T-helper 2 cell (primary cell): ENCODE measurements at places on chromosomes 13 and 19.
A peak's percentile ranks its signal among the peaks of the same experiment; 100 is the strongest.

DNA sequence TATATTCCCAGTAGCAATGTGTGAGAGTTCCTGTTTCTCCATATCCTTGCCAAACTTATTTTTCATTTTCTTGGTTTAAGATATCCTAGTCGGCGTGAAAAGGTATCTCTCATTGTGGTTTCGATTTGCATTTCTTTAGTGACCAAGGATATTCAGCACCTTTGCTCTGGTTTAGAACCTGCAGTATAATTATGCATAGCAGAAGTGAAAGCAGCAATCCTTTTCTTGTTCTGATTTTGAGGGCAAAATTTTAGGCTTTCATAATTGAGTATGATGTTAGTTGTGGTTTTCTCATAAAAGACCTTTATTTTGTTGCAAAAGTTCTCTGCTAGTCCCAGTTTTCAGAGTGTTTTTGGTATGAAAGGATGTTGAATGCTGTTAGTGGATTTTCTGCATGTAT lies 491.0 kb downstream of the FGF9 start:
- no peak for DNase-seq

DNA sequence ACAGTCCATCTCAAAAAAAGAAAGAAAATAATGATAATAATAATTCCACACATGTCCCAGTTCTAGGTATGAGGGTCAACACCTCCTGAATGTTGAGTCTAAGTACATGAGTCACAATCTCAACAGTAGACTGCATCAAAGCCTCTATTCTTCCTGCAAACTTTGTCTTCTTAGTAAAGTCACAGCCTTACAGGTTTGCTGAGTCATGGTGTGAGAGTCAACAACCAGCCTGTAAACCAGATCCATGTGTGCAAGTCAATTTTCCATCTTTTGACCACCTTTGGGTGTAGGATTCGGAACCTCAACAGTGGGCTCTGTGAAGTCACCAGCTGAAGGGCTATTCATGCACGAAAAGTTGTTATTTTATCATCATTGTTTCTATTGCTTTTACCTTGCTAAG lies 25.7 kb upstream of the ZNF729 start:
- DNase-seq, result no peak

GRCh38 chr13:58712191-58712590 lies 1080.6 kb downstream of the PCDH17 start:
- DNase-seq, result no peak

- DNase-seq, result peak; percentile 89
Observed at GRCh38 chr13:71290963-71291841, 575.8 kb downstream of the DACH1 start.

GRCh38 chr13:102402290-102402689 lies 442 bp upstream of the FGF14 start:
- no peak for DNase-seq

DNA sequence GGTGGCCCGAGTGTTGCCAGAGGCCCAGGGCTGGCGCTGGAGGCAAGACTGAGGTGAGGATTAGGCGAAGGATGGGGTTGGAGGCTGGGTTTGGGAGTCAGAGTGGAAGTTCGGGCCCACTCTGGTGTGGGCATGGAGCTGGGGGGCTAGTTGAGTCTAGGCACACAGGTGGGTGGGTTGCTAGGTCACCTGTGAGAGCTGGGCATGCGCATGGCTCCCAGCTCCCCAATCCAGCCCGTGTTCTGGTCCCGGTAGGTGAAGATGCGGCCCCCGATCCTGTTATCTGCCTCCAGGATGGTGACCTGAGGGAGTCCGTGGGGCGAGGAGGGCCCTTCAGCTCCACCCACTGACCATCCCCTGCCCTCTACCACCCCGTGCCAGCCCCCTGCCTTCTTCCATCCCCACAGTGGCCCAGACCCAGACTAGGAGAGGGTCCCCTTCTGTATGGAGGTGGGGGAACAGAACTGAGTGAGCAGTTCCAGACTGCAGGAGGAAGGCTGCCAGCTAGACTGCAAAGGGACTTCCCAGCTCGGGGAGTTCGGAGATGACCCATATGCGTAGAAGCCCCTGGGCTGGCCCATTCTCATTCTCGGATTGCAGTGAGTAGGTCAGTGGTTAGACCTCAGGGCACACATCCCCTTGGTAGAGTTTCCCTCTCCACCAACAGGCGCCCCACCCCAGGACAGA lies 1.7 kb downstream of the IL4I1 start:
- no peak for DNase-seq

- DNase-seq, result no peak
Observed at GRCh38 chr13:99971576-99972189, at the start of gene ZIC5. ZIC5 (minus strand) TSS chr13:99971767; CDS start chr13:99971603, 164 bp downstream.

DNA sequence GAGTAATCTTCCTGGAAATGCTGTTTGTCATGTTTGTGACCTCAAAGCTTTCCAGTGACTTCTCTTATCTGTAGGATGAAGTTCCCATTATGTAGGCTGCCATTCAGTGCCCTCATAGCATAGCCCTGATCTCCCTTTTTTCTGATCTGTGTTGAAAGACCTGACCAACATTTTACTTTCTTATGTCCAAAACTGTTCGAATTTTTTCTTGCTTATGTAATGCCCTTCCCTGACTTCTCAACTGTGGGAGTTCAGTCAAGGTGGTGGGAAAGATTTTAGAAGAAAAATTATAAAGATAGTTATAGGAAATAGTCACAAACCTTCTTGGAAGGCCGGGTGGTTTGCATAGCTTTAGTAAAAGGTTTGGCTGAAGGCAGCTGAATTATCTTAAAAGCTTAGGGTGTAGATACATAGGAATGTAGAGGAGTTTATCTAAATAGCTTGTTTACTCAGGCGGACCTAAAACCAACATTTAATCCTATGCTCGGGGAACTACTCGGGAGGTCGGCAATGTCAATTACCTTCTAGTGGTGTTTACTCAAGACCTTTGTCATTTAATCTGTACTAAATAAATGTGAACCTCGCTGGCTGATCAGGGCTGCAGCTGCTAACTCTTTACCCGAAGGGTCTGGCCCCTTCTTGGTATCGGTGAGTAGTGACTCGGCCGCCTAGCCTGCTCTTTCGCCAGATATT lies 44.3 kb downstream of the PSG3 start:
- no peak for DNase-seq

- DNase-seq, result no peak
Observed at GRCh38 chr13:61247149-61247936, 168.3 kb downstream of the PCDH20 start.

- DNase-seq, result peak; percentile 80
Observed at GRCh38 chr19:10580979-10581631, 6.0 kb downstream of the AP1M2 start.

- DNase-seq, result no peak
Observed at GRCh38 chr19:17052439-17052838, 22.8 kb downstream of the HAUS8 start.

GRCh38 chr19:13026462-13027370 lies 31.4 kb downstream of the NFIX start:
- DNase-seq, result no peak

GRCh38 chr13:79483086-79483706 lies 2.2 kb downstream of the NDFIP2 start:
- DNase-seq, result no peak

GRCh38 chr13:105806628-105806920 lies 728.9 kb downstream of the EFNB2 start:
- no peak for DNase-seq

- DNase-seq, result peak; percentile 36
Observed at GRCh38 chr13:114067886-114068651, 64.4 kb downstream of the RASA3 start.

DNA sequence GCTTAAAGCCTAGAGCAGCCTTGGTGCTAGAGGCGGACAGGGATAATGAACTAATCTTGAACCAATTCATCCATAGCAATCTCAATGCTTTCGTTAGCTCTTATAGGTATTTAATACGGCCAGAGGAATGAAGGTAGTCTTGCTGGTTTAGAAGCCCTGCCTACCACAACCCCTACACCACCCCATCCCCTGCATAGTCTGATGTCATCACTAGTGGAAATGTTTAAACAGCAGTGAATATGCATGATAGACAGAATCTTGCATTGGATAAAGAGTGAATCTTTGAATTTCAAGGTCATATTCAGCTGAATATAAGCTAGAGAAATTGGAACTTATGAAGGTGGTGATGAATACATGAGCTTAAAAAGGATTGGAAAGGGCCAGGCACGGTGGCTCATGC lies 321.9 kb downstream of the ITGBL1 start:
- DNase-seq, result no peak

GRCh38 chr13:110352735-110353134 lies 45.7 kb downstream of the COL4A2 start:
- DNase-seq, result no peak

DNA sequence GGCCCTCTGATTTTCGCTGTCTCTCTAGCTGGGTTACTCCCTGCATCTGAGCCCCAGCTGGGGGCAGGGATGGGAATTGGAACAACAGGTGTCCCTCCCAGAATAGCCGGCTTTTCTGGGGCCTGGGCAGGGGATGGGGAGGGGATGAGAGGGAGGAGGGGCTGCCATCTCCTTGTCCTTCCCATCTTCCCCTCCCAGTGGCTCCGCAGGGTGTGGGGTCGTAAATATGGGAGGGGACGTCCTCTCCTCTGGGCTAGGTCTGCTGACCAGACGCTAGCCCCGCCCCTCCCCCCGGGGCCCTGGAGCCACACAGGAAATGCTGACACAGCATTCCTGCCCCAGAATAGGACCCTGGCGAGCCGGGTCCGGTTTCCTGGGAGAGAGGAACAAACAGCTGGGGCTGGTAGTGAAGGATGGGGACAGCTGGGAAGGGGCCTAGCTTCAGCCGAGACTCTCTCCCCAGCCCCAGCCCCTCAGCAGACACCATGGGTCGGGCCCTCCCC lies 1.1 kb downstream of the RYR1 start:
- no peak for DNase-seq

DNA sequence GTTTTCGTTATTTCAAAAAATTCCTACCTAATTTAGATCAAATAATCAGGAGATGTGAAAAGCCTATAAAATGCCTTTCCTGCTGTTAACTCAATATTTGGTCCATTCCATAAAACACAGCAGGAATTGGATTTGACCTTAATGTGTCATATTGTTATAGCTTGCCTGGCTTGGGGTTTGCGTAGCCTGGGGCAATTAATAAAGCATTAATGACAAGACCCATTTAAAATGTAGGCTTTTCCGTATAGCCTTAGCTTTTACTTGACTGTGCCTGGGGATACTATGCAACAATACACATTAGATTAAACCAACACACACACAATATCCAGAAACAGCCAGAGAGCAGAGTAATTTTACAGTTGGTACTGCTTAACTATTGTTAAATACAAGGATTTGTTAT lies 117.2 kb upstream of the MAB21L1 start:
- DNase-seq, result no peak

DNA sequence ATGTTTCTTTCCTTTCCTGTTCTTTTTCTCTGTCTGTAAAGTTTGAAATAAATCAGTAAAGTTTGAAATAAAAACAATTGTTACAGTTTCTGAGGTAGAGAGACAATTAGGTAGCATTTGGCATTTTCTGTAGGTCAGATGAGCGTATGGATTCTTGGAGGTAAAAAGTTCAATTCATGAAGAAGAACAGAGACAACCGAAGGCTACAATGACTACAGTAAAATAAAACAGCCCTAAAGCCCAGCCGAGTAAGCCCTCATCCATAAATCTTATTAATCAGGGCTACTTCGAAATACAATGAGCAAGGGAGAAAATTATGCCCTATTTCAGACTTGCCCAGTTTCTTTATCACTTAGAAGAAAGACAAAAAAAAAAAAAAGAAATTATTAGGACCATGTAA lies 941.9 kb upstream of the SLC10A2 start:
- DNase-seq, result no peak
